ENCODE measurements at places on chromosomes 3 and 15.

GRCh38 chr3:6717026-6717943 is 143.6 kb upstream of the GRM7 start:
- no peak for DNase-seq

GRCh38 chr3:127324913-127325628 is 37.2 kb upstream of the PRR20G start:
- DNase-seq, result no peak

GRCh38 chr15:40352281-40352901 is 1.6 kb downstream of the PHGR1 start:
- no peak for DNase-seq

DNA sequence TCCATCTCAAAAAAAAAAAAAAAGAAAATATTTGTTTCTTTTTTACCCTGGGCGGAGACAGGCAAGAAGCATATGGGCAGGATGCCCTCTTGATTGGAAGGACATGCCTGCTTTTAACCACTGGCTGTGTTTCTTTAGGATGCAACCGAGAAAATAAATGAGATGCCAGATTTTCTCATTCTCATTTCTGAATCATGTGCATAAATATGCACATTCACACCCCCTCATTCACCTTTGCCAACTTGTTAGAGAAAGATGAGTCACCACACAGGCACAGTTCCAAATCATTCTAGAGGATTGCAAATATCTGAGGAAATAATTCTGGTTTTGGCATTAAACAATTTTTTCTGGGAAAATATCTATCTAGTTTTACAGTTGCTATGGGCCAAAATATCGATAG is 3.3 kb downstream of the LIPH start:
- no peak for DNase-seq

GRCh38 chr3:139260793-139261736 is 82.8 kb upstream of the MRPS22 start:
- DNase-seq, result no peak

DNA sequence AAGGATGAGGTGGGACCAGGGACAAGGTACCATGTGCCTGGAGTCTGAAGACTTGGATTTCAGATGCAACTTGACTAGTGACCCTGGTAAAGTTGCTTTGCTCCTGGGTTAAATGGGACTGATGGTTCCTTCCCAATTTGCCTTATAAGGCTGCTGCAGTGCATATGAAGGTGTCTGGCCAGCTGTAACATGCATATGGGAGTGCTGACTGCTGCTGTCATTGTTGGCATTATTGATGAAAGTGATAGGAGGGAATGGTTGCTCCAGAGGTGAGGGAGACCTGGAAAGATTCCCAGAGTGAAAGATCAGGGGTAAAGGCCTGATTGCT is 20.5 kb downstream of the CYP8B1 start:
- no peak for DNase-seq

GRCh38 chr15:56341201-56341600 is 24.0 kb upstream of the TEX9 start:
- no peak for DNase-seq

GRCh38 chr15:51450001-51450400 is 108.5 kb downstream of the GLDN start:
- DNase-seq, result no peak

DNA sequence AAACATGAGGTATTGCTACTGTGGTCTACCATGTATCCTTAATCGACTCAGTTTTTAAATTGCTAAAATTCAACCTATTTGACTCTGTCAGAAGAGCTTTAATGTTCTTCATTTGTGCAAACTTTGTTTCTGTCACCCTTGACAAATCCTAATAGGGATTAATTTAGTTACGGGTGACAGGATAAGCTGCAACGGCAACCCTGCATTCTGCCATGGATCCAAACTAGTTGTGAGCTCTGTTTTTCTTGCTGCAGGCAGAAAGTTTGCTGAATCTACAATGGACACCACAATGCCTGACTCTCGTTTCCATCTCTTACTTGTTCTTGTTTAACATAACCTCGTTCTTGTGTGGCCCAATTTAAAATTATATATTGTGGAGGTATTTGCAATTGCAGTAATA is 352.3 kb downstream of the ROBO2 start:
- DNase-seq, result no peak

DNA sequence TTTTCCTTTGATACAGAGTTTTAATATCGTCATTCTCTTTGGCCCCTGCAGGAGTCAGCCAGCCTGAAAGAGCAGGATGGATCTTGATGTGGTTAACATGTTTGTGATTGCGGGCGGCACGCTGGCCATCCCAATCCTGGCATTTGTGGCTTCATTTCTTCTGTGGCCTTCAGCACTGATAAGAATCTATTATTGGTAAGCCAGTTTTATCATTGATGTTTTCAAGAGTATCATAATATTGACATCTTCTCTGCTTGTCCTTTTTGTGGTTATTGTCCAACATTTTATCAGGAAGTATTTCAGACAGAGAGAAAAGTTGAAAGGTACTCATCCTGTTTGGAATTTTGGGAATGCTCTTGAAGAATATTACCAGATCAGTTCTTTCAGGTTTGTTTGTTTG is 18.9 kb downstream of the ABHD6 start:
- no peak for DNase-seq

GRCh38 chr15:65092911-65093792 is 16.6 kb downstream of the KBTBD13 start:
- DNase-seq, result no peak

DNA sequence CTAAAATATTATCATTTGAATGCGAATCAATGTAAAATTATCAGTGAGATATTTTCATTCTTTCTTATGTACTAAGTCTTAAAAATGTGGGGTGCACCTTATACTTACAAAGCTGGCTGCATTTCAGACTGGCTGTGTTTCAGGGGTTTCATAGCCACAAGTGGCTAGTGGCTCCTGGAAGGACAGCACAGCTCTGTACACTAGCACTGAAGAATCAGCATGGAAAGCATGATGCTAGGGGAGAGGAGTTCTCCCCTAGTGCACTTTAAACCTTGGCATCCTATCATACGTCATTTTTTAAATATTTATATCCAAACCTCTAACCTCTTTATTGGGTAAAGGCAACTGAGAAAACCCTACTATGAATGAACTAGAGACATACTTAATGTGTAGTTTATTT is 66.4 kb downstream of the ECT2 start:
- no peak for DNase-seq

DNA sequence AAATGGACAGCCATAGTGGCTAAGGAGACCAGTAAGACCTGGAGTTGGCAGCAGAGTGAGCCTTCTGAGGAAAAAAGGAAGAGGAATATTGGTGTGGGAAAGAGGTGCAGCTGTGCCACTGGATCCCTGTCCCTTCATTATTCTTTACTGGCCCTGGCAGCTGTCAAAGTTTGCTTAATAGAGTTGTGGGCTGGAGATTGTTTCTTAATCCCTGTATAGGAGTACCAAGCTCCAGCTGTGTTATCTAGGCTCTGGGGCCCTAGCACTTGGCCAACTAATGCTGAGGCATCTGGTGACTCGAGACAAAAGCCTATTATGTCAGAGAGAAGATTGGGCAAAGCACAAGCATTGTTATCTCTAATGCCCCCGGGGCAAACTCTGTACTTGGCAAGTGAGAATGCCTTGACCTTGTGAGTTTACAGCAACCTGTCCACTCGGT is 61.4 kb downstream of the ZNF609 start:
- DNase-seq, result no peak

DNA sequence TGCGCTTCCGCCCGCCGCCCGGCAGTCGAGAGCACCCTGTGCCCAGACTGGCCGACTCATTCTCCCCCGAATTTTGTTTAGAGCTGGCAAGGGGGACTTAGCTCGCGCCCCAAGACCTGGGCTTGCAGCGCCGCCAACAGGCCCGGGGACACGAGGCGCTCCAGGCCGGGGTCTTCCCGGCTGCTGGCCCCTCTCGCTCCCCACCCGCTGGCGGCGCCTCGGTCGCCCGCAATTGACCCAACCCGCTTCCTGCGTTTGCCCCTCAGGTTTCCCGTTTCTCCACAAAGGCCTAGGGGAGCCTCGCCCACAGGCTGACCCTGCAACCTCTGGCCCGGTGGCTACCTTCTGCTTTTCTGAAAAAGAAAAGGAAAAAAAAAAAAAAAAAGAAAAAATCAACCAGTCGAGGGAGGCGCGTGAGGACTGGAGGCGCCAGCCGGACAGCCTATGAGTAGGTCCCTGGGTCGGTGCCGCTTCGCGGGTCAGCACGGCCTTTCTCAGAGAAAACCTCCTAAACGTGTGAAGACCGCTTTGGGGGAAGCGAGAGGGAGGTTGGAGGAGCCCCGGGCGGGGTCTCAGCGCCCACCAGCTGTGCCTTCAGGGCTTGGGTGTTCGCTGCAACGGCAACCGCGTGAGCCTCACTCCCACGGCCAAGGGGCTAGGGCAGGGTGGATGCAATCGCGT is 7.2 kb downstream of the FOXL2 start:
- DNase-seq, result no peak

DNA sequence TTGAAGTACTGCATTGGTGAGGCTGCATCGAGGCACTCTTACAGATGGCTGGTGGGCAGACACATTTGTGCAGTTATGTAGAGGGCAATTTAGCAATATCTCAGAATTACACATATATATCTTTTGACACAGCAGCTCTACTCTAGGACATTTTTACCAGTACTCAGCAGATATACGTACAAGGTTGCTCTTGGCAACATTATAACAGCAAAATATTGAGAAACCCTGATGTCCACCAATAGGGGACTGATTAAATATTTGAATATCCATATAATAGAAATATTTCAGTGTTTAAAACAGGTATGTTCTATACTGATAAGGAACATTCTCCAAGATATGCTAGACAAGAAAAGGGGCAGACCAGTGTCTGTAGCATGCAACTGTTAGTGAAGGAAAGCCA is 7.9 kb upstream of the FBXO22 start:
- no peak for DNase-seq

DNA sequence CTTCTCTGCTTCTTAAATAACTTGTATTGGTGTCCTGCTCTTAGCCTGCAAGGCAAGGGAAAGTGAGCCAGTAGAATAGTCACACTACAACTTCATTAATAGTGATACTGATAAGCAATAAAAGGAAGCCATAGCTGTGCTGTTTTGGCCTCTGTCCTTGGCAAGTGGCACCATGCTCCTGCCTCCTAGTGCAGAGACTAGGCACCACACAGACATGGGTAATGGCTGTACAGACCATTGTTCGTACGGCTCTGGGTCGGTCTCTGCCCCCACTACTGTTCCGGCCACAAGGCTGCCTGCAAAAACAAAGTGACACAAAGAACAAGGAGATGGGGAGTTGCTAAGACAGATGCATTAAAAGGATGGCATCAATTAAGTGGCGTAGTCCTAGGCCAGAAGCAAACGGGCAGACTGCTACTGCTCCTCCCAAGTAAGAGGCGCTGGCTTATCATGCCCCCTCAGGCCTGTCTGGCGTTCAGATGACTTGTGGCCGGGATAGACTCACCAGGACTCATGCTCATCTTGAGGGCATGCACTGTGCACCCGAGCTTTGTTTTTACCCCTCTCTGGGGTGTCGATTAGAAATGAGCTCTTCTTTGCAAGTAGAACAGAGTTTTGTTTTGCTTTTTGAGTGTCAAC is 75.6 kb downstream of the TRAK1 start:
- no peak for DNase-seq

GRCh38 chr3:64242435-64242834 is 17.2 kb upstream of the PRICKLE2 start:
- no peak for DNase-seq

DNA sequence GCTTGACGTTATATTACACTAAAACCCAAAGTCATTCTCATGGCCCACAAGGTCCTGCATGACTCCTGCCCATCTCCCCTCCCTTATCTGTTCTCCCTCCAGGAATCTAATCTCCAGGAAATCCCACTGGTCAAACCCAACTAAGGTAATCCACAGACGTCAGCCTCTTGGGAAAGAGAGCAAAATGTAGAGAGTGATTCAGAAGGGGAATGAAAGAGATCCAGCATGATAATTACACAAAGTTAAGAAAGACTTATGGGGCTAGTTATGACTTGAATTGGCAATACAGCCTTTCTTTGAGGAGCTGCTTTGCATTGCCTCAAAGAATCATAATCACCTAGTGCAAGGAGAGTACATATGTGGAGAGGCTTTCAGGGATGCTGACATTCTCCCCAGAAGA is 137.8 kb upstream of the MYRIP start:
- DNase-seq, result no peak

GRCh38 chr3:36840453-36840921 is 76.1 kb upstream of the DCLK3 start:
- no peak for DNase-seq

DNA sequence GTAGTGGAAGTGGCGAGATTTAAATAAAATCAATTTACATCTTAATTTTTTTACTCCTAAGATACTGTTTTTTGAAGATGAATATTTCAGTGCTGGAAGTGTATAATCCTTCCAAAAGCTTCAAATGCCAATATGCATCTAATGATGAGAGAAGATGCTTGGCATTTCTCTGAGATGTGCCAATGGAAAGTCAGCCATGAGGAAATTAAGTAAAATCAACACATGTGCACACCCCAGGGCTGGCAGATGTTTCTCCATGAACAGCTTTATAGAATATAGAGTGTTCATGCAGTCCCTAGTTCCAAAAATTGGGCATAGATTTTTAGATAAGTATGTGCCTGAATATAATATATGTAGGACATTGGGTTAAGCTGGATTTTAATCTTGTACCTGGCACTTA is 90.1 kb downstream of the CPNE4 start:
- no peak for DNase-seq

GRCh38 chr3:123327956-123328850 is 120.7 kb downstream of the ADCY5 start:
- DNase-seq, result no peak

DNA sequence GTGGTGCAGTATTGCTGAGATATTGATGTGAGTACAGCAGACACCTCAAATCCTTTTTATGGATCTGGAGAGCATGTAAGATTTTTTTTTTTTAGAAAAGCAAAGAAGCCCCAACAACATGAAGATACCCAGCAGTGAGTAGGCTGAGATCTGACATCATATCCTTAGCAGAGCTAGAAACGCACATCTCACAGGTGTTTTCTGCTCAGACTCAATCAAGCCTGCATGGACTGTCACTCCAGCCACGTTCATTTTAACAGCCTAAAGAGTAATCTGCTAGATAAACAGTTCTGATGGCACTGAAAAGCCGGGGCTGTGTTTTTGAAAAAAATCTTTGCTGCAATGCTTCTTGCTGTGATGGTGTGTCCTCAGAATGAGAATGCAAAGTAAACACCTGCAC is 544.2 kb downstream of the FGF12 start:
- no peak for DNase-seq
